Activated T-cell treated with anti-CD3 and anti-CD28 coated beads, Interleukin-2, amount 50 U/mL, for 72 hours (primary cell): ENCODE measurements at places on chromosomes 16 and 17. TPM values are rescaled to one million over a fixed set of nuclear protein-coding genes. Genes with fewer than 3 reads are reported as not detected.

FZD2 gene
- 0.23 TPM for total RNA-seq

PPP1R1B gene
- not detected for total RNA-seq

RAPGEFL1 gene
- total RNA-seq = 3.0 TPM

OR4D1 gene
- 0.34 TPM for total RNA-seq

APOBR gene
- total RNA-seq = 2.7 TPM

RNF43 gene
- total RNA-seq = 3.4 TPM

ASIC2 gene
- not detected for total RNA-seq

PHF12 gene
- total RNA-seq = 81.6 TPM

FAM222B gene
- 20.9 TPM for total RNA-seq

PLXDC1 gene
- 3.0 TPM for total RNA-seq

KRTAP4-9 gene
- total RNA-seq = not detected

PTX4 gene
- total RNA-seq = not detected

TBC1D3E gene
- total RNA-seq = not detected

HIRIP3 gene
- total RNA-seq = 38.8 TPM

ACSM3 gene
- 26.7 TPM for total RNA-seq

TM4SF5 gene
- total RNA-seq = not detected

TEX19 gene
- not detected for total RNA-seq

MPHOSPH6 gene
- total RNA-seq = 27.2 TPM

RGS11 gene
- 0.19 TPM for total RNA-seq

SLC6A2 gene
- total RNA-seq = not detected

COTL1 gene
- 353 TPM for total RNA-seq

ADAD2 gene
- total RNA-seq = not detected

MTSS2 gene
- 8.5 TPM for total RNA-seq

JUP gene
- total RNA-seq = 0.86 TPM

PPM1E gene
- 0.12 TPM for total RNA-seq

HSD17B2 gene
- not detected for total RNA-seq

USP43 gene
- total RNA-seq = 0.50 TPM

KRT40 gene
- total RNA-seq = not detected

KCNG4 gene
- total RNA-seq = not detected

RBFOX1 gene
- total RNA-seq = not detected

CIBAR2 gene
- not detected for total RNA-seq

MMP25 gene
- 2.3 TPM for total RNA-seq

CHRNB1 gene
- total RNA-seq = 26.8 TPM

TMIGD1 gene
- total RNA-seq = not detected

HERPUD1 gene
- total RNA-seq = 403 TPM

EEF2KMT gene
- total RNA-seq = 8.4 TPM
